GM23338 (cell line): ENCODE measurements at places on chromosomes 3 and 15. TPM values are rescaled to one million over a fixed set of nuclear protein-coding genes. Genes with fewer than 3 reads are reported as not detected.
A peak's percentile ranks its signal among the peaks of the same experiment; 100 is the strongest.

DNA sequence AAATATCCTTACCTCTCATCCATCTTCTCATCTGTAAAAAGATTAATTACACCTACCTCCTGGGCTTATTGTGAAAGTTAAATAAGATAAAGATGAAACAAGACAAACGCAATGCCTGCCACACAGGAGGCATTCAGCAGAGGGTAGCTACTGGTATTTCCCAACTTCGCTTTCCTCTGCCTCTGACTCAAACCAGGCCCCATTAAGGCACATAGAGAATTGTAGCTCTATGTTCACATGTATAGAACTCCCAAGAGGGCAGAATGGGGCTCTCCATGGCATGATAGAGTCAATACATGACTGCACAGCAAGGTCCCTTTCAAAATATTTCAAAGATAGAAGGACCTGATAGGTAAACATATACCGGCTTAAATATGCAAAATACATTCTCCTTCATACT, 1.4 kb downstream of the LYSMD2 start:
- no peak overlapping the region for H3K4me3 ChIP-seq
- peaks cover 42% of the 10 kb centered on the region for H3K27me3 ChIP-seq
- no peak overlapping the region for H3K27ac ChIP-seq
- DNase-seq: no peak
- peaks cover 12% of the 10 kb centered on the region for H3K4me1 ChIP-seq
- H3K36me3 ChIP-seq: no peaks in the 10 kb centered on the region

DNA sequence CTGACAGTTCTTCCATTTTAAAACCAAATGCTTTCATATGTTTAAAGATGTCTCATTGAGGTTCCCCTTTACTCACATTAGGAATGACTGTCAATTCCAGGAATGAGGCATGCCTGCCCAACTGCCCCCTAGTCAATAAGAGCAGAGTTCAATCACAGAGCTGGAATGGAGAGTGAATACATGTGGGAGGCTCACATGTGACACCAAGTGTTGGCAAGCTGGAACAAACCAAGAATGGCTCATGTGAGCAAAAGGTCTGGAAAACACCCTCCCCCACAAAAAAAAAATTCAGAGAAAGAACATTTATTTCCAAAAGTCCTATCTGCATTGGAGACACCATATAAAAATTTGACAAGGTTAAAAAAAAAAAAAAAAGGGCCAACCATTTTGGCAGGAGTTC, 3.7 kb downstream of the PBRM1 start:
- no peak overlapping the region for H3K27ac ChIP-seq
- H3K4me3 ChIP-seq: no peak overlapping the region
- DNase-seq: peak; percentile 42
- H3K27me3 ChIP-seq: no peaks in the 10 kb centered on the region
- peaks cover 17% of the 10 kb centered on the region for H3K36me3 ChIP-seq

DNA sequence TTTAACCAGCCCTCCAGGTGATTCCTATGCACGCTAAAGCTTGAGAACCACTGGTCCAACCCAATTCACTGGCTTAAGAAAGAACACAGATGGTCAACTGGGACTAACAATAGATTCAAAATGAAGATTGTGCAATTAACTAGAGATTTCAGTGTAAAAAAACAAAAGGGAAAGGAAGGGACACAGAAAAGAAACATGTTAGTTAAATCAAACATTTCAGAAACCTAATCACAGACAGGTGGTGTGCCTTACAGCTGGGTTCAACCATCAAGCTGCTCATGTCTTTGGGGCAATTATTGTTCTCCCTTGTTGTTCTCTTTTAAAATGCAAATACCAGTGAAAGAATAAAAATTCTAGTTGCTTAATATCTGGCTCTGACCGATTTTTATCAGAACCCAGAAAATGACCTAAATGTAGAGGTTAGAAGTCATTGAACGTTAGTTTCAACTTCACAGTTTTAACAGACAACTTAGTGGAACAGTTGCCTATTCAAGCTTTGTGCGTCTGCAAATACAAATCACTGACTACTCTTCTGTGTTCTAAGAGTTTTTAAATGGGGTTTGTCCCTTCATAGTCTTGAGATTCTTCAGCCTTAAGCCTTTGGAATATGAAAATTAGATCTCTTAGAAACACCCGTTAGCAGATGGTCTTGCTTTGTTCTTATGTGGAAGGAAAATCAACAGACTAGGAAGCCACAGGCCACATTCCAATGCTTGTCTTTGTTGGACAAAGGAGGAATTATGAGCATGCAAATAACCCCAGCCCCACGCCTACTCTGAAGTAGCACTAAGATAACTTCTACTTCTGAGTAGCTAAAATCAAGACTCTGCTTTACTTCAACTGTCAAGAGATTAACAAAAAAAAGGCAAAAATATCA, 223.4 kb downstream of the ATP8B4 start:
- peak overlapping the region; percentile 4; the same call in 1 of the 2 replicates for H3K27ac ChIP-seq
- peak overlapping the region; percentile 1; the same call in 1 of the 2 replicates for H3K4me3 ChIP-seq
- H3K36me3 ChIP-seq: no peaks in the 10 kb centered on the region
- DNase-seq: peak; percentile 49
- H3K4me1 ChIP-seq: peaks cover 27% of the 10 kb centered on the region

DNA sequence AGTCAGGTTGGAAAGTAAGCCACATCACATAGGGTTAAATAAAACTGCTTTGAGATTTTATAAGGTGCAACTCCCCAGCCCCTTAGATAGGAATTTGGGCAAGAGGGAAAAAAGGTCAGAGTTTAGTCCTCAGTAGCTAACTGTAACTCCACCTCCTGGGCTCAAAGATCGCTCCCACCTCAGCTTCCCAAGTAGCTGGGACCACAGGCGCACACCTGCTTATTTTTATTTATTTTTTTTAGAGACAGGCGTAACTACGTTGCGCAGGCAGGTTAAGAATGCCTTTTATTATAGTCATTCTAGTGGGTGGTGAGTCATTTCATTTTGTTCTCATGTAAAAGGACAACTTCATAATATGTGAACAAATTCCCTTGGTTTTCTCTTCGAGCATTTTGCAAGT, 14.7 kb downstream of the TM2D3 start:
- no peak for DNase-seq
- no peak overlapping the region for H3K4me3 ChIP-seq
- H3K27me3 ChIP-seq: no peaks in the 10 kb centered on the region

DNA sequence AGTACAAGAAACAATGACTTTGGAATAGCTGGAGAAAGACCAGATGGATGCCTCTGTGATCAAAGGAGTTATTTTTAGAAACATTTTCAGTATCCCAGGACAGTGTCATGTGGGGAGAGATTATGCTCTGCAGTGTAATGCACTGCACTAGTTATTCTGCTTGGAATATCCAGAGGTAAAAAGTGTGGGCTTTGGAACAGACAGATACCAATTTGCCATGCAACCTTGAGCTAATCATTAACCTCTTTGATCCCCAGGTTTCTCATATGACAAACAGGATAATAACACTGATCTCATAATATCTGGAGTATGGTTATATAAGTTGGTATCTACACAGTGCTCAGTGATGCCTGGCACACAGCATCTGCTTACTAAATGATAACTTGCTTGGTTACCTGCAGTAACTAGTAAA, 12.2 kb upstream of the SLC7A14 start:
- no peaks in the 10 kb centered on the region for H3K36me3 ChIP-seq
- H3K4me1 ChIP-seq: no peaks in the 10 kb centered on the region

DNA sequence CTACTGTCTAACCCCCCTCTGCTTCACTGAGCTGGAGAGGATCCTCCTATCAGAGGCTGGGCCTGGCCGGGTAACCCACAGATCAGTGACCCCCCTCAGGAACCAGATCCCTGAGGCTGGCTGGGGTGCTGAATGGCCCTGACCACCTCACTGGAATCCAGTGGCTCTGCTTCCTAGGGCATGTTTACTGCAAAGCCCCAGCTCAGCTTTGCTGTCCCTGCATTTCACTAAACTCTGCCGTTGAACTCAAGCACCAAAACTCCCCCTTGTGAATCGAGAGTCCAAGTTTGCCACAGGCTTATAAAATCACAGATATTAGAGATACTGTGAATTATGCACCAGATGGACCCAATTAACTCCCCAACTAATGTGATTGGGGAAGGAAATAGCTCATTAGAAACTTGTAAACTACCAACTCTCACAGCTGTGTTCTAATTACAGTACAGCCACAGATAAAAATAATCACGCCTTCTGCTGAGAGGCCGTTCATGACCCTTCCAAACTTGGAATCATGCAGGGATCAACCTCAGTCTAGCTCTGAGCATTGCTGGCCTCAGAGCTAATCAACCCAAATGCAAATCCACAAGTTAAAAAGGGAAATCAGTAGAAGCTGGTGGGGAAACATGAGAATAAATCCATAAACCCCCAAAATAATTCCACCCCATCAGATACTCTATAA, 47.0 kb downstream of the OCA2 start:
- no peaks in the 10 kb centered on the region for H3K27me3 ChIP-seq
- no peak for DNase-seq
- H3K4me3 ChIP-seq: no peak overlapping the region
- H3K27ac ChIP-seq: no peak overlapping the region

- no peaks in the 10 kb centered on the region for H3K4me1 ChIP-seq
- no peak overlapping the region for H3K4me3 ChIP-seq
- no peaks in the 10 kb centered on the region for H3K27me3 ChIP-seq
- H3K27ac ChIP-seq: no peak overlapping the region
- DNase-seq: no peak
Observed at GRCh38 chr15:53414167-53414566, 345.3 kb downstream of the WDR72 start.

- H3K4me3 ChIP-seq: no peak overlapping the region
- H3K27ac ChIP-seq: no peak overlapping the region
- DNase-seq: no peak
- H3K27me3 ChIP-seq: no peaks in the 10 kb centered on the region
Observed at GRCh38 chr3:95721938-95722337, 1092.5 kb upstream of the EPHA6 start.

- no peak overlapping the region for H3K27ac ChIP-seq
- no peak for DNase-seq
- H3K4me3 ChIP-seq: no peak overlapping the region
- no peaks in the 10 kb centered on the region for H3K27me3 ChIP-seq
- H3K4me1 ChIP-seq: peaks cover 14% of the 10 kb centered on the region
Observed at GRCh38 chr3:45169125-45169904, 23.1 kb upstream of the CDCP1 start.

GRCh38 chr3:126667631-126668449, 12.9 kb upstream of the TXNRD3 start:
- no peak overlapping the region for H3K27ac ChIP-seq
- no peak overlapping the region for H3K4me3 ChIP-seq
- no peak for DNase-seq
- no peaks in the 10 kb centered on the region for H3K27me3 ChIP-seq
- no peaks in the 10 kb centered on the region for H3K4me1 ChIP-seq
- H3K36me3 ChIP-seq: no peaks in the 10 kb centered on the region

- no peaks in the 10 kb centered on the region for H3K4me1 ChIP-seq
- no peak overlapping the region for H3K27ac ChIP-seq
- no peaks in the 10 kb centered on the region for H3K27me3 ChIP-seq
- peak; percentile 81 for DNase-seq
- no peak overlapping the region for H3K4me3 ChIP-seq
Observed at GRCh38 chr3:186849374-186849975, 7.0 kb downstream of the ADIPOQ start.

- no peak overlapping the region for H3K27ac ChIP-seq
- H3K27me3 ChIP-seq: no peaks in the 10 kb centered on the region
- H3K4me1 ChIP-seq: no peaks in the 10 kb centered on the region
- H3K4me3 ChIP-seq: no peak overlapping the region
Observed at GRCh38 chr3:175732017-175732416, 872.9 kb downstream of the NAALADL2 start.

GRCh38 chr3:101898752-101899169, 49.4 kb downstream of the NFKBIZ start:
- H3K27ac ChIP-seq: no peak overlapping the region
- H3K4me1 ChIP-seq: peaks cover 11% of the 10 kb centered on the region
- DNase-seq: no peak
- no peaks in the 10 kb centered on the region for H3K27me3 ChIP-seq

DNA sequence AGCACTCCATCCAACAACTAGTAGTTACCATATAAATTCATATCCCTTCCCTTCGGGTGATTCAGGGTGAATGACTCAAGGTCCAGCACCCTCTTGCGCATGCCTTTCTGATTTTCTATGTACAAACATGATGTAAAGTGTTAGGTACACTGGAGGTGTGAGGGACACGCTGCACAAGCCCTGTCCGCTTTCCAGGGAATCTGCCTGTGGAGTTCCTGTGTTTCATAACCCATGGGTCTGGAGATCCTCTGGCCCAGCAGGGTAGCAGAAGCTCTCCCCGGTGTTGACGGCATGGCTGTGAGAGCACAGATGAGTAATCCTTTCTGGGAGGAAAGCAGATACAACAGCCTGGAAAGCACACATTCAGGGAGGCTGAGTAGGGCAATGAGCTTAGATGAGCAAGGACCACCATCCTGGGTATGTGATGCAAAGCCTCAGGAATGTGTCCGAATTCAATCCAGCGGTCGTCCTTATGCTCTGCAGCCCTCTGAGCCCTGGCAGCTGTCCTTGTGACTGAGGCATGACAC, 142.9 kb upstream of the TP63 start:
- H3K27ac ChIP-seq: no peak overlapping the region
- no peaks in the 10 kb centered on the region for H3K36me3 ChIP-seq
- H3K4me3 ChIP-seq: no peak overlapping the region
- DNase-seq: no peak

DNA sequence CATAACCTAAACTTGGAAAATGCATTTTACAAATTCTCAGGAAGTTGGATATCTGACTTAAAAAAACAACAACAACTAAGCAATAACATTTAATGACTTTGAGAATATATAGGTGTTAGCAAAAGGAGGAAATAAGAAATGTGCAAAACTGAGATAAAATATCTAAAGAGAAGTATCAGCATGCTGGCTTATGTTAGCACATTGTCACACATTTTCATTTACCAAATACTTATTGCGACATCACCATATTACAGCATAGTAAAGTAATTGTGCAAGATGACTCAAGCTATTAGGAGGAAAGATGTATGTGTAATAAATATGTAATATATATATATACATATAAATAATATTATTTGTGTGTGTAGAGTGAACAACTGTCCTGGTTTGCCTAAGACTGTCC, 9.2 kb downstream of the PTX3 start:
- no peaks in the 10 kb centered on the region for H3K36me3 ChIP-seq
- H3K27me3 ChIP-seq: no peaks in the 10 kb centered on the region
- no peaks in the 10 kb centered on the region for H3K4me1 ChIP-seq
- H3K4me3 ChIP-seq: no peak overlapping the region
- no peak for DNase-seq

The WDR93 gene
- 0.14 TPM in 1 of 2 replicates, not detected in the other for total RNA-seq

The TRH gene
- total RNA-seq: 0.28 TPM in 1 of 2 replicates, not detected in the other

The TMC3 gene
- total RNA-seq: not detected in 2 replicates

The TRIP4 gene
- total RNA-seq: 9.8 and 10.3 TPM in 2 replicates

The PLSCR4 gene
- total RNA-seq: 5.2 TPM in 2 replicates

The GHSR gene
- not detected in 2 replicates for total RNA-seq

The GPR149 gene
- total RNA-seq: 0.21 TPM in 1 of 2 replicates, not detected in the other

The NOX5 gene
- 0.03 TPM in 1 of 2 replicates, not detected in the other for total RNA-seq

The PLS1 gene
- 39.0 and 42.2 TPM in 2 replicates for total RNA-seq

The MITF gene
- 1.9 and 4.2 TPM in 2 replicates for total RNA-seq

The INSYN1 gene
- 4.5 and 14.2 TPM in 2 replicates for total RNA-seq
